ENCODE measurements at places on chromosomes 2 and 18.

- DNase-seq, result no peak
These were observed 1467.9 kb upstream of the ZEB2 start for GRCh38 chr2:145987793-145988192.

- DNase-seq, result no peak
These were observed 737 bp upstream of the RNF181 start for GRCh38 chr2:85594715-85595300.

DNA sequence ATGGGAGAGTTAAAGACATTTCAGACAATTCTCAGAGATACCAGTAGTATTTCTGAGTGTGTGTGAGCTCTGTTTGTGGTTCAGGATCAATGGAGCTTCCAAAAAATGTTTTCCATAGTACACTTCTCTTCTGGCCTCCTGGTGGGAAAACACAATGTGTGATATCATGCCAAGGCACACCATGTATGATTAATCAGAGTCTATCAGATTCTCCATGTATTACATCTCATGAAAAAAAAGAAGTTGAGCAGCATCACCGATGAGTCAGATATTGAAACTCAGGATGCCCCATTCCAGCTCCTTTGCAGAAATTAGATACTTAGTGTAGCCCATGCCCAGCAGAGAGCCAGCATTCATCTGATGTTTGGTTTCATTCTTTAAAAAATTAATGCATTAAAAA is 620.3 kb upstream of the POU3F3 start:
- no peak for DNase-seq

GRCh38 chr18:40935423-40935822 is 1019.6 kb upstream of the PIK3C3 start:
- peak; percentile 18 for DNase-seq

DNA sequence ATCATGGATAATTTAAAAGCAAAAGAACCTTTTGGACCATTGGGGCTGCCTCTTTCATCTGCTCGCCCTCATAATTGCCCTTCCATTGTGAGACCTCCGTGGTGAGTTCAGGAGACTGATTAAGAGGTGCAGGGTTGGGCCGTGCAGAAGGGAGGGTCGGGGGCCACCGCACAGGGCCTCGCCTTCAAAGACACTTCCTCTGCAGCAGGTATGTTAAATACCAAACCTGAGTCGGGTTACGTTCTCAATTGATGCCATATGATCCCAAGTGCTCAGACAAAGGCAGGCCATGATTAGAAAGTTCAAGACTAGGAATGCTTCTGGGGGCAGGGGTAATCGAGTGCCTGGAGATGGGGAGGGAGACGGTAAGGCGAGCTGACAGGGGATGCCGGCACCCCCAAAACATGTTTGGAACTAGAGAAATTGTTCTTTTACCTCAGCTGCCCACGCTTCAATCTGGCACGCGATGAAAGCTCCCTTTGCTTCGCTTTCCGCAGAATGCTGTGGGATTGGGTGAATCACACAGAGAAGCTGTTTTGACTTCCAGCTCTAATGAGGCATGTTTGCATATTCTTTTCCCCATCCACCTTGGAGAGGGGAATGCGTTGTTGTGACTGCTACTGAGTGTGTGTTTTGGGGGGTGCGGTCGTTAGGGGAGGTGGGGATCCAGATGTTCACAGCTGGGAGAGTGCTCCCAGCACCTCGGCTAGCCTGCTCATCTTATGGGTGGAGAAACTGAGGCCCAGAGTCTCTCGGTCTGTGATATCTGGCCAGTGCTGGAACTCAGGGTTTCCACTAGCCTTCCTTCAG is 309.1 kb downstream of the MYCN start:
- DNase-seq, result no peak

DNA sequence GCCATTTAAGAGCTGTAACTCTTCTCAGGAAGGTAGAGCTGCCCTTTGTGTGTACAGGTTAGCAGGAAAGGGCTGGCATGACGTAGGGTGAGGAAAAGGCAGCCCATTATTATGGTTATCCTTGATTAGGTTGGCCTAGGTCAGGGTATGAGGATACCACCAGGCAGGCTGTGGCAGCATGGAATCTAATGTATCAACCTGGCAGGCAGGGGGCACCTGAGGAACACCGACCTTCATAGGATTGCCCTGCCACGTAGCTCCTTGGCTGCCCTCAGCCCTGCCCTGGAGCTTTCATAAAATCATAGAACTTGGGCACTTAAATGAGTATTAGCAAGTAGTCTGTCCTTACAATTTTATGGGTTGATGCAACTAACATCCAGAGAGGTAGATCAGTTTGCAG is 261.6 kb downstream of the LTBP1 start:
- DNase-seq, result no peak

DNA sequence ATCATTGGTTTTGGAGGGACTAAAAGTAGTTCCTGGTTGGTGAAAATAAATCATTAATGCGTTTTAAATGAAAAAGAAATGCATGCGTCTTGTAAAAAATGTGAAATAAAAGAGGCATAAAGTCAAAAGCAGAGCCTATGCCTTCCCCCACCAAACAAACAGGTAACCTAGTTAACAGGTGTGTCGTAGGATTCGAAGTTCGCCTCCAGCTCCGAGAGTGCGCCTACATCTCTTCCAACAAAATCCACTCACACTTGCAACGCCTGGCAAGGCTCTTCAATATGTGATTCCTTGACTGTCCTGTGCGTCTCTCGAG is 677 bp upstream of the SMAD4 start:
- no peak for DNase-seq

DNA sequence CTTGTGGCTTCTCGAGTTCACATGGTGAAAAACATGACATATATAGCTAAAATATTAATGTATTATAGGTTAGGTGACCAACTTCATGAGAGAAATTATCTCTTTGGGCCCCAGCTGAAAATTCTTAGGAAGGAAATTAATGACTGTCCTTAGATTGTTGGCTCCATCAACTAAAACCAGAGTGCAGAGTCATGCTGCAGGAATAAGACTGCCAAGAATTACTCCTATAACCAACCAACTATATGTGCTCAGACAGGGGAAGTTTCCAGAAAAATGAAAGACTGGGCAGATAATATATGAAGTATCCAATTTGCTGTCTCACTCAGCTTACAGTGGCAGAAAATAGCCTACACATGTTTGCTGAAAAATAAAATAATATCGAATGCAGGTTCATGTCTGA is 71.0 kb upstream of the TMEFF2 start:
- no peak for DNase-seq

- peak; percentile 62 for DNase-seq
These were observed 54.9 kb upstream of the CAPN13 start for GRCh38 chr2:30862054-30862651.

DNA sequence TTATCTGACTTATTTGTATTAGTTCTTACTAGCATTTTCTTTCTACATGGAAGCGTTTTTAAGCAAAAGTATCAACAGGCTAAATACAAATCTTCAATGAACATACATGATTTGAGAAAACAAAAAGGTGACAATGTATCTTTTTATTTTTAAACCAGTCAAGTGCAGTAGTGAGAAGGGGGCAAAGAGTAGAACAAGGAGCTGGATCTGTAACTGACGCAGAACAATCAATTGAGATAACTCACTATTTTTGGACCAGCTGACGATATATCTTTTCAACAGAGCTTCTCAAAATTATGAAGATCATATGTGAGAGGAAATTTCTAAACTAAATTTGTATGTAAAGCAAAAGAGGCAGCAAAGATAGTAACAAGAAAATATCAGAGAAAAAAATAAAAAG is 15.5 kb downstream of the NCKAP1 start:
- no peak for DNase-seq

DNA sequence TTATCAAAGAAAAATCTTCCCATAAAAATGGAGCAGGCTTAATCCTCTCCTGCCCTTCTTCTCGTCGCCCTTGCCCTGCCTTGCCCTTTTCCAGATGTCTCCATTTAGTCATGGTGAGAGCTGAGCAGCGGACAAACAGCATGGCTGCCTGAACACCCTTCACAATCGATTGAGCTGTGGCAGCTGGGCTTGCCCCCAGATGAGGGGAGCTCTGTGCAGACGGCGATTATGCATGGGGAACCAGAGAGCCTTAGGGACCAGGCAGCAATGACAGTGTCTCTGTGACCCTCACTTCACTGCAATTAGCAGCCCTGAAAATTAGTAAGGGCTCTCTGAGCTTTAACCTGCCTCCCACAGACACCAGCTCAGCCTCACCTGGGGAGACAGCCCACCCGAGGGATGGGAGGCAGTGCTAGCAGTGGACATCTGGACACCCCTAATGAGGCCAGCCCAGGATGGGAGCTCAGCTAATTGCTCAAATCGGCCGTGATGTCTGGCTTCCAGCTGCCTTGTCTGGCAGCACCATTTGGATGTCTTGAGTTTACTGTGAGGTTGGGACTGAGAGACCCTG is 365.7 kb downstream of the TNS1 start:
- no peak for DNase-seq

- DNase-seq, result no peak
These were observed 368.3 kb downstream of the ZNF521 start for GRCh38 chr18:24983566-24984139.
